Cortex of kidney (tissue), 1 donor: ENCODE measurements at places on chromosomes 7 and 10.

DNA sequence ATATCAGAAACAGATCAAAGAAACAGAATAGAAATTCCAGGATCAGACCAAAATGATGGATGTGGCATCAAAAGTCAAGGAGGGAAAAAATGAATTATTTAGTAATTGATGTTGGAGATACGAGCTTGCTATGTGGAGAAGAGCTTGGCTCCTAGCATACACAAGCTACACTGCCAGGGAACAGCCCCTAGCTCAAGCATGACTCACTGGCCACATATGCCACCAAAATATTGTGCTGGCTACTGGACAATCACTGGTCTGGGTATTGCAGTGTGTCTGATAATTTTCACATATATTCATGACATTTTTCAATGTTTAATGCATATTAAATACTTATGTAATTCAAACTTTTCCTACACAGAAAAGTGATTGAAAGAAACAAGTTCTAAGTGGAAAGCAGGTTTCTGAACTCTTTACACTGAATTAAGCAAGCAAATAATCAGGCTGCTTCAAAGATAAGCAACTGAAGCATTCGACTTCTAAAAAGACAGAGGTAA is 59.3 kb downstream of the OAT start:
- no peak for DNase-seq

DNA sequence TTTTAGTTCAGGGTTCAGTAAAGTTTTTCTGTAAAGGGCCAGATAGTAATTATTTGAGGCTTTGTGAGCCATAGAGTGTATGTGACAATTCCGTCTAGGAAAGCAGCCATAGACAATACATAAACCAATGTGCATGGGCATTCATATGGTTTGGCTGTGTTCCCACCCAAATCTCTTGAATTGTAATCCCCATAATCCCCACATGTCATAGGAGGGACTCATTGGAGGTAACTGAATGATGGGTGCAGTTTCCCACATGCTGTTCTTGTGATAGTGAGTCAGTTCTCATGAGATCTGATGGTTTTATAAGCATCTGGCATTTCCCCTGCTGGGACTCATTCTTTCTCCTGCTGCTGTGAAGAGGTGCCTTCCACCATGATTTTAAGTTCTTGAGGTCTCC is 29.9 kb downstream of the SEC61G start:
- DNase-seq, result no peak

DNA sequence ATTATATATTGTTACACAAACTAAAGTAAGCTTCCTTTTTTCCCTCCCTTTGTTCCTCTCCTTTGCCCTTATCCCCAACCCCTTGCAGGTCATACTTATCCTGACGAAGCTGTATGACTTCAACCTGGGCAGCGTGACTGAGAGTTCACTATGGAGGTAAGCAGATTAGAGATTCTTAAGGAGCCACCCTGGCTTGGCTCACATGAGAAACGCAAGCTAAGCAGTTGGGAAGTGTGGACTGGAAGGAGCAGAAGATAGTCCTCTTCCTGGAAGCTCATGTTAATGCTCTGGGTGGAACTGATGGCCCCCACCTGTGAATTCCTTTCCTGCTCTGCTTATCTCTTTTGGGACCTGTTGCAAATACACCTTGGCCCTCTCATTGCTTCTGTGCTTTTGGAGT is 201.6 kb downstream of the SORCS3 start:
- no peak for DNase-seq

DNA sequence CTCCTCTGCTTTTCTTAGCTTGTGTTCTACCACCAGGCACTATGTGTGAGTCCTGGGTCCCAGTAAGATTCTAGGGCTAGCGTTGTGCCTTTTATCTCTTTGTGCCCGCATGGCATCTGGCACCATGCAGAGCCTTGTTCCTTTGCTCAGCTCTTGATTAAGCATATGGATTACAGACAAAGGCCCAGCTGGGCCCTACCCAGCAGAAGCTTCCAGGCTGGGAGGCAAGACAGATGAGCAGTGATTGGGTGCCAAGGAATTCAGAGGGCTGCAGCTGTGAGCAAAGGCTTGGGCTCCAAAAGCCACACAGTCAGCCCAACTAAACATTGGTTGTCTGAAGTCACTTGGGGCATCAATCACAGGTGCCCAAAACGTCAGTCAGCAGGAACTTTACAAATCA is 2.0 kb downstream of the ACSM6 start:
- DNase-seq, result no peak

DNA sequence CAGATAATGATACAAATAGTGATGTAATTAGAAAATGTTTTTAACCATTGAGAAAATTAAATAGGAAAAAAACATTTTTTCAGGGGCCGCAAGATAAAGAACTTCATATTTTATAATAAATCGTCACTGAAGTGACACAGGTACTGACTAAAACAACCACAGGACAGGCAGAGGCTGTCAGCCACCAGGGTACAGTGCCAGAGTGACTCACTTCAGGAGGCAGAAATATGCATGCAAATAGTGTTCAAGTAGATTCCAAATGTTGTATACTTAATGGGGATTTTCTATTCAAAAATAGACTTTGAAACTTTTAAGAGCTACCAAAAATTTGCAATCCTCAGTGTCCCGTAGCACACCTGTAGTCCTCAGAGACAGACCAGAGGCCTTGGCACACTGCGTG is 68.6 kb downstream of the FRMPD2 start:
- no peak for DNase-seq

- no peak for DNase-seq
Observed at GRCh38 chr10:1706711-1707110, 30.6 kb downstream of the ADARB2 start.

GRCh38 chr10:21511946-21512572 is 13.4 kb downstream of the SKIDA1 start:
- DNase-seq, result no peak

- no peak for DNase-seq
Observed at GRCh38 chr10:92773776-92774175, 74.5 kb upstream of the EXOC6 start.

DNA sequence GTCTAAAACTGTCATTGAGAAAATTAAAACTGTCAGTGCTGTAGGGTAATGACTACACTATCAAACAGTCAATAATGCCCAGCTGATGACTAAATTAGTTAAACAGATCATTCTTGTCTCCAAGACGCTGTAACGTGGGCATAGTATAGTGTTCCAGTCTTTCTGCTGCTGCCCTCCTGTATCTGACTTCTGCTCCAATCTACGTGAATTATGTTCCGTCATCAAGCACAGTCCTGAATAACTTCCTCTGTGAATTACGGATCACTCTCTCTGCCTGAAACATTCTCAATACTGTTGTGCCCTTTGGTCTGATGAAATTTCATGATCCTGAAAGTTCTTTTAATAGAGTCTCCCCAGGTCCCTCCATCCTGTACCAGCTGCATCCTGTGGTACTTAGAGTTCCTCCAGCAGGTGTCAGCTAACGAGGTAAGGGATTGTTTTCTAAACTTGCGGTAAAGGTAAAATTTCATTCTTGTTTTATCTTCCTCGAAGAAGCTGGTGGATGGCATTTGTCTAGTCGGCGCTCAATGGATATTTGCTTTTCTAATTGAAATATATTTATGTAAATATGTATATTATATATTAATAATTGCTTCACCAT is 393.5 kb upstream of the ADARB2 start:
- DNase-seq, result no peak

DNA sequence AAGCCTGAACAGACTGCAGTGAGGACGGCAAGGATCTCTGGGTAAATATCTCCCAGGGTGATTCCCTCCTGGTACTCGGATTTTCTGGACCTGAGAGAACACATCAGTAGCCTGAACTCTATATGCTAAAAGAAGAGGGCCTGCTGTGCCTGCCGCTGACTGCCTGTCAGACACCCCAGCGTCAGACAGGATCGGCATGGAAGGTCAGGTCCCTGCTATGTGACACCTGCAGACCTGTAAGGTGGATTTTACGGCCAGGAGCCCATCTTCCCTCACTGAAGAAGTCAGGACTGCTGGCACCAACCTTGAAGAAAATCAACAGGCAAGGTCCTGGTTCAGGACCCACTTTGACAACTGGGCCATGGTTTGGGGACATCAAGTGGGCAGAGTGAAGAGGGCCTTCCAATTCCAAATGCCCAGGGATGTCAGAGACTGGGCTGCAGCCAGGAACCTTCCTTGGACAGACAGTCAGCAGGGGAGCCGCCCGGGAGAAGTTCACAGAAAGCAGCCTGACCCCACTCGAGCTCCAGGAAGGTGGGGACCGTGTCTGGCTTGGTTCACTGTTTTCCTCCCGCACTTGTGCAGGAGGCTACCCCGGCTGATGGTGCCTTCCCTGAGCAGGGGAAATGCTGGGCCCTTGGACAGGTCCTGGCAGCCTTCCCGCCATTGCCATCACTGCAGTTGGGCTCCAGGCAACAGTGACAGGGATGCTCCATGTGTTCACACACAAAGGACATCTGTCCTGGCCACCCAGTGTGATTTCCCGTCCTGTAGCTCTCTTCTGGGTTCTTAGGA is 91.8 kb upstream of the LANCL2 start:
- no peak for DNase-seq

DNA sequence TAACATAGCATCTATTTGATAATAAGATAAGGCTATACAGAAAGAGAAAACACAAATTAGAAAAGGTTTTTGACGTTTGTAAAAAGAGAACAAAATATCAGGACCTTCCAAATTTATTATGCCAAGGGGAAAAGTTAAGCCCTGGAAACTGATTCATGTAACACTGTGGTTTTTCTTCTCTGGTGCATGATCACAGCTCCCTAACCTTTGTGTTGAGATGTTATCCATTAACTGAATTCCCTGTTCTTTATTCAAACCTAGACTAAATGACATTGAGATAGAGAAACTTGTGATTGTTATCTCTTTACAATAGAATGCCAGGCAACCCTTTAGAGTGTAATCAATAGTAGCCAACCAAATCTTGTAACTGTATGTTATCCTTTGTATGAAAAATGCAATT is 141.5 kb upstream of the NRG3 start:
- no peak for DNase-seq

DNA sequence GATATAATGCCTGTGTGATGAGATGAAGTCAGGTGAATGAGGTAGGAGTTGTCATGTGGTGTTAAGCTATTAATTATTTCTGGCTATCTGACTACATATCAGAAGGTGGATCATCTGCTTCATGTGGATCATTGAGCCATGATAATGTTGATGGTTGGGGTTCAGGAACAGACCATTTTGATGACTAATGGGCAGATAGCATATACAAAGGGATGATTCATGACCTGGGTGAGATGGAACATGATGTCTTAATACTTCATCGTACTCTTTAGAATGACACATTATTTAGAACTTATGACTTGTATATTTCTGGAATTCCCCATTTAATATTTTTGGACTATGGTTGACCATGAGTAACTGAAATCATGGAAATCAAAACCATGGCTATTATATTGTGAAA is 155.1 kb downstream of the OR13A1 start:
- no peak for DNase-seq
